Renal cortical epithelial cell (primary cell): ENCODE measurements at places on chromosomes 4 and X.

- DNase-seq, result peak; percentile 63
Measured at GRCh38 chr4:120731561-120731960, 191.0 kb downstream of the PRDM5 start.

GRCh38 chrX:53249408-53250042 lies 24.5 kb upstream of the KDM5C start:
- no peak for DNase-seq

DNA sequence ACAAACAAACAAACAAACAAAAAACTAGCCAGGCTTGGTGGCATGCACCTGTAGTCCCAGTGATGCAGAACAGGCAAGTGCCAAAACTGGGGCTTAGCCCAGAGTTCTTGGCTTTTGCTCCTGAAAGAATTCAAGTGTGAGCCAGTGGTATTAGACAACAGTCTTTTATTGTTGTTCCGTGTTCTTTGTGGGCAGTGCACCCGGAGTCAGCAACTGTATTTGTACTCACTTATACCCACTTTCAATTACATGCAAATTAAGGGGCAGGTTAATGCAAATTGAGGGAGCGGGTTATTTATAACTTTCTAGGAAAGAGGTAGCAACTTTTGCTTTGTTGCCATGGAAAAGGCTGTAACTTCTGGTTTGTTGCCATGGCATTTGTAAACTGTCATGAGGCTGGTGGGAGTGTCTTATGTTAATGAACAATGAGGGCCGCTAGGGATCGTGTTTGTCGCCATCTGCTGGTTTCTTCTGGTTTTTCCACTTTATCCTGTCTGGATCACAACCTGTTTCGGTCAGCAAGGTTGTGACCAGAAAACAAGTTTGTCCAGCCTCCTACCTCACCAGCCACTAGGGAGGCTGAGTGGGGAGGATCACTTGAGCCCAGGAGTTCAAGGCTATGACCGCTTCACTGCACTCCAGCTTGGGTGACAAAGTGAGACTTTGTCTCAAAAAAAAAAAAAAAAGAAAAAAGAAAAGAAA lies 88.8 kb upstream of the ESX1 start:
- peak; percentile 90 for DNase-seq

DNA sequence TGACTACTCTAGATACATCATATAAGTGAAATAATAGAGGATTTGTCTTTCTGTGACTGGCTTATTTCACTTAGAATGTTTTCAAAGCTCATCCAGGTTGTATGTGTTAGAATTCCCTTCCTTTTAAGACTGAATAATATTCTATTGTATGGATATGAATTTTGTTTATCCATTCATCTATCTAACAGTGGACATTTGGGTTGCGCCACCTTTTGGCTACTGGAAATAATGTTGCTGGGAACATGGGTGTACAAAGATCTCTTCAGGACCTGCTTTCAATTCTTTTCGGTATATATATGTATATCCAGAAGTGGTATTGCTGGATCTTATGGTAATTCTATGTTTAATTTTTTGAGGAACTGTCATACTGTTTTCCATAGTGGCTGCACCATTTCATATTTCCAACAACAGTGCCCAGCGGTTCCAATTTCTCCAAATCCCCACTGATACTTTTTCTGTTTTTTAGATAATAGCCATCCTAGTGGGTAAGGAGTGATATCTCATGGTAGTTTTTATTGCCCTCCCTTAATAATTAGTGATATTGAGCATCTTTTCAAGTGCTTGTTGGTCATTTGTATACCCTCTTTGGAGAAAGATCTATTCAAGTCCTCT lies 3.4 kb upstream of the SCD5 start:
- DNase-seq, result no peak

- no peak for DNase-seq
Measured at GRCh38 chr4:108399610-108400265, 220.6 kb upstream of the RPL34 start.

- no peak for DNase-seq
Measured at GRCh38 chrX:133958997-133959688, 26.3 kb downstream of the GPC3 start.

DNA sequence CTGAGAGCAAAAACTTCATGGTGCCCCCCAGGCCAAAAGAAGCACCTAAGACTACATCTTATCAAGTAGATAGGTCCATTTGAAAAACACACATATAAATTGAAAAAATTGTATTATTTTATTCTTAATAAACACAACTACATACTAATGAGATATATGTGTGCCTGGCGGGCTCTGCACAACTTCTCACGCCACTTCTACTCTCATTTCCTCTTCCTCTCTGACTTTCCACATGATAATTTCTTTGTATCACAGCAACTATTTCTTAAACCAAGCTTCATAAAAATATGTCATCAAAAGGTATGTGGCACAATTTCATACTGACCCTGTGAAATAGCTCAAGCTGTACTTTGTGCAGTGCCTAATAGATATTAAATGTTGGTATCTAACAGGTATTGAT lies 10.7 kb upstream of the NPY2R start:
- DNase-seq, result no peak

- DNase-seq, result peak; percentile 47
Measured at GRCh38 chr4:41887821-41888686, 47.2 kb upstream of the TMEM33 start.

DNA sequence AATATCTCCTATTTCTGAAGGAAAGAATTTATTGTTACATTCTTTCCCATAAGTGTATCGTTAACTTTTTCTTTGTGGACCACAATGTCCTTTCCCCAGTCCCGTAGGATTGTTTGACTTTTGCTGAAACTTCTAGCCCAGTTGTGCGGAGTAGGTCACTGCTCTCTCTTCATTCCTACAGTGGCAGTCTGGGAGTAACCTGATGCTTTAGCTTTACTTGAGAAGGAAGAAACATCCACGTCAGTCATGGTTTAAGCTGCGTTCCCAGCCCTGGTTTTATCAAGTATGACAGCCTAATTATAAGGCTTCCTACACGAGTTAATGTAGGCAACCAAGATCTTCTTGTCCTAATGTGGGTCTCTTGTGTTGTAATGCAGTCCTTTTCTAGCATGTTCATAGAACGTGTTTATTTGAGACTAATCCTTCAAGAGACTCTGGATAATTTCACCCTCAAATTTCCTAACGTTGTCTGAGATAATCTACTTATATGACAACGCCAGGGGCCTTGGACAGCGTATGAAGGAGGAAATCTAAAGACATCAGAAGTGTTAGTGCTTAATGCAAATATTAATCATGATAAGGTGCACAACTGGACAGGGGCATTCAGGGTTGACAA lies 40.8 kb upstream of the GRPR start:
- DNase-seq, result no peak

DNA sequence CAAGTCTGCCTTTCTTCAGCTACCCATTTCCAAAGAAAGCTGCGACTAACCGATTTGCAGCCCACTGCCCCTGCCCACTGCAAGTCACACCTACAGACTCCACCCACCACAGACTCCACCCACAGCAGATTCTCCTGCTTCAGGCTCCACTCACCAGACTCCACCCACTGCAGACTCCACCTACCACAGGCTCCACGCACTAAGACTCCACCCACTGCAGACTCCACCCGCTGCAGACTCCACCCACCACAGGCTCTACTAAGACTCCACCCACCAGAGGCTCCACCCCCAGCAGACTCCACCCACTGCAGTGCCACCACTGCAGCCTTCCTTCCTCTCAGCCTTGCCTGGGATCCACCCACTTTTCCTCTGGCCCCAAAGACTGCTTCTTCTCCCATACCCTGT lies 41.3 kb downstream of the ABLIM2 start:
- DNase-seq, result no peak

- DNase-seq, result peak; percentile 68
Measured at GRCh38 chrX:123884809-123885408, 25.1 kb downstream of the XIAP start.

DNA sequence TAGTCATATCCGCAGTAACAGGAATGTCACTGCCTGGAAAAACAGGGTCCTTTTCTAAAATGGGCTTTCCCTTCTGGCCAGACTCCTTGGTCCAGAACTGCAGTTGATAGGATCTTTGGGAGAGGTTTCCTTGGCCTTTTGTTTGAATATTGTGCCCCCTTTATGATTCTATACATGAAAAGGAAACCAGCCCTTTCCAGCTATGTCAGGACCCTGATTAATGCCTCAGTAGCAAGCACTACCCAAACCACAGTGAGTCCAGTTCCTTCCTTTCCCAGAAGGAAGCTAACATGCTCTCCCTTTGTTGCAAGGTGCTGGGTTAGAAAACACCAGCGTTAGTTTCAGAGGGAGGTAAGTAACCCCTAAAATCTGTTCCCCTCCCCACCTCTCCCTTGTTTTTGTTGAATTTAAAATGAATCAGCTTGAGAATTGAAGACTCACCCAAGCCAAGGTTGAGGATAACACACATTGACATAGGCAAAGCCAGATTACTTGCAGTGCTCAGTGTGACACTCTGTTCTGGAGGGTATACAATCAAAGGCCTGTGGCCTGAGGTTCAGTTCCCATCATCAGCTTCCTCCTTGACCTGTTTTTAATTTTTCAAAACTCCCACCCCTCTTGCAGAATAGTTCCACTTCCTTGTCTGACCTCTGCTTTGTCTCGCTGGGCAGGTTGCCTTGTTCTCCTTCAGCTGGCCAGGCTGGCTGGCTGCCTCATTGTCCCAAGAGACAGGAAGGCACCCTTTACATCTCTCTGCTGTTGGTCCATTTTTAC lies 87.6 kb upstream of the PLAC1 start:
- no peak for DNase-seq

- no peak for DNase-seq
Measured at GRCh38 chr4:70120323-70120722, 33.7 kb upstream of the PRR27 start.

GRCh38 chr4:104641418-104641817 lies 146.7 kb upstream of the CXXC4 start:
- no peak for DNase-seq

- DNase-seq, result no peak
Measured at GRCh38 chr4:181693517-181693916, 549.7 kb upstream of the TENM3 start.

DNA sequence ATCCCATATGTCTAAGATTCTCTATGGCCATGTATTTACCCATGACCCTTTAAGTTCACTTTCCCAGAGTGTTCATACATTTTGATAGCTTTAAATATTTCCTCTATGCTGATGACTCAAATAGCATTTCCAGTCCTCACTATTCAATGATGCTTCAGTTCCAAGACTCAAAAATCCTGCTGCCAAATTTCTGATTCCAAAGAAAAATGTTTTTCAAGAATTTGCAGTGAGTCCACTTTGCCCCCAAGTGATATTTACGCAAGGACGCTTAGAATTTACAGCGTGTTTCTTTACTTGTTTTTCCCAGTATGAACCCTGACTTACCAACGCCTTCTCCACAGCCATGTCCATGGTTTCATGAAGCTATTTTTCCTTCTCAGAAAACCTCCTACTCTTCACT lies 127.9 kb upstream of the PCDH18 start:
- no peak for DNase-seq
